ENCODE measurements at places on chromosomes 7 and 10. TPM values are rescaled to one million over a fixed set of nuclear protein-coding genes. Genes with fewer than 3 reads are reported as not detected.

Gene SLC29A4
- total RNA-seq: 0.12 TPM

Gene NPSR1
- total RNA-seq: not detected

Gene ITGA8
- not detected for total RNA-seq

Gene CHAT
- total RNA-seq: not detected

Gene IGF2BP3
- 2.2 TPM for total RNA-seq

Gene GBX1
- total RNA-seq: not detected

Gene TAS2R41
- not detected for total RNA-seq

Gene DKK1
- not detected for total RNA-seq
